SK-N-MC (cell line): ENCODE measurements at places on chromosomes 7 and 10.

DNA sequence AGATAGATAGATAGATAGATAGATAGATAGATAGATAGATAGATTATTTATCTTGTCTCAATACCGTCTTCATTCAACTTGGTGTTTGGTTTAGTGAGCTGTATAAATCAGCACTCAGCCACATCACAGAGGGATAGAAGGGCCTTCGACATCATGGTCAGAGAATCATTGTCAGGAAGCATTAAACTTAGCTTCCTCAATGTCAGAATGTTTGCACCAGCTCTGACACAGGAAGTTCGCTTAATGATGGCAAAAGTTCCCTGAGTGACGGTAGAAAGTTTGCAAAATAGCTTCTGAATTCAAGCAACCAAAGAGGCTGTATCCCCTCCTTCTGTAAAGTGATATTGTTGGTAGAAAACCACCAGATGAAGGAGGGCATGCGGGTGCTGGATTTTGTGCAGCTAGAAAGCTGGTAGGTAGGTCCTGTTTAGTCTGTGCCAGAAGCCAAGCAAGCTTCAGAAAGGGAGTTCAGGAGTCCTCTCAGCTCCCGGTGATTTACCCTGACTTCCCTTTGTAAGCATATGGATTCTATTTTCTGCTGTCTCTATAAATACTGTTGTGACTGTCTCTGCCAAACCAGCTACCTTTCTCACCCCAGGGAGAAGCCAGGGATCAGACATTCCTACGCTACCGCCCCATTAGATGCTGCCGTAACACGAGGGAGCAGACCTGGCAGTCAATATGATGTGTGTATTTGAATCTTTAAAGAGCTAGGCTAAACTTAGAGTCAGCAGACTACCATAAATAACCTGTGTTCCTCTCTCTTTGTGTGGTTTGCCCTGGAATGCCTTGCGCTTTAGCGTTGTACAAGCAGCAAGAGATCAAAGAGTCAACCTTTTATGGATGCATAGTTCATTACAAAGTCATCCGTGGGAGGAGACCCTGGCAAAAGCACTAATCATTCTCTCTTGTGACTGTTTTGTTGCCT lies 200.5 kb upstream of the KIAA1217 start:
- no peak for DNase-seq

DNA sequence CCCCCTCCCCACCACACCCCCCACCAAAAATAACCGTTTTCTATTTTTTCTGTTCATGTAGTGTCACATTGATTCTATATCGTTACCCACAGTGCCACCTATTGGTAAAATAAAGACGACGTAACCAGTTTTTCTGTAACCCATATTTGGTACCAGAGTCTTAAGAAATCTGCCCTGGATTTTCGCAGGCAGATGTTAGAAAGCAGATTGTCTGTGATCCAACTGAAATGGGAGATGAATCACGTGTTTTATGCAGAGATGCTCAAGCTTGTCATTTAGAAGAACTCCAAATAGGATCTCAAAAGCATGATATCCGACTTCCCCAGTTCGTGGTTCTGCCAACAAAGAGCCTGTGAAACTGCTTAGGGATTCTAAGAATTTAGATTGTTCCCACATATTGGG lies 261.1 kb upstream of the CSTF2T start:
- no peak for DNase-seq

- DNase-seq, result no peak
Measured at GRCh38 chr10:86360657-86361056, 5.9 kb downstream of the GRID1 start.

DNA sequence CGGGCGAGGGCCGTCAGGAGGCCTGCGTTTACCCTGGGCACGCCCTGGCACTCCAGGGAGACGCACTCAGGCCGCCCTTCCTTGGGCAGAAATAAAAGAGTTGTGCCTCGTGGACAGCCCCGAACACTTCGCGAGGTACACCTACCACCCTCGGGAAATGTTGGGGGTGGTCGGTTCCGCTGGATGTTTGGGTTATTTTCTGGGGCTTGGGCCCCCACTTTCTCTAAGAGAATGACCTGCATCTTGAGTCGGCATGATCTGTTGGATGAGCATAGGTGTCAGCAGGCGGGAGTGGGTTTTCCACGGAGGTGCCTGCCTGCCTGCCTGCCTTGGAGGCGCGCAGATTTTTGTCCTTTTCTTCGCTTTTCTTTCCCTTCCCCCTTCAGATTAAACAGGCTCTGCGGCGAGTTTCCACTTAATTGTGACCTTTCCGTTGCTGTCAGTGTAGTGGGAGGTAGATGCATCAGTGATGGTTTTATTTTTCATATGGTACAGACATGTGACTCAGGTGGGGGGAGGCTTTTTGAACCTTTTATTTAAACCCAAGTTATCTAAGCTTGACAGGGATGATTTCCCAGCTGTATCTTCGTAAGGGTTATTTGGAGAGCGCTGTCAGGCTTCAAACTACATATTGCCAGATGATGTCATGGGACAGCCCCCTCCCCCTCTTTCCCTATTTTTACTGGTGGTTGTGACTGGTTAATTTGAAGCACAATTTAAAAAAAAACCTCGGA lies 661 bp downstream of the HECTD2 start:
- DNase-seq, result no peak

DNA sequence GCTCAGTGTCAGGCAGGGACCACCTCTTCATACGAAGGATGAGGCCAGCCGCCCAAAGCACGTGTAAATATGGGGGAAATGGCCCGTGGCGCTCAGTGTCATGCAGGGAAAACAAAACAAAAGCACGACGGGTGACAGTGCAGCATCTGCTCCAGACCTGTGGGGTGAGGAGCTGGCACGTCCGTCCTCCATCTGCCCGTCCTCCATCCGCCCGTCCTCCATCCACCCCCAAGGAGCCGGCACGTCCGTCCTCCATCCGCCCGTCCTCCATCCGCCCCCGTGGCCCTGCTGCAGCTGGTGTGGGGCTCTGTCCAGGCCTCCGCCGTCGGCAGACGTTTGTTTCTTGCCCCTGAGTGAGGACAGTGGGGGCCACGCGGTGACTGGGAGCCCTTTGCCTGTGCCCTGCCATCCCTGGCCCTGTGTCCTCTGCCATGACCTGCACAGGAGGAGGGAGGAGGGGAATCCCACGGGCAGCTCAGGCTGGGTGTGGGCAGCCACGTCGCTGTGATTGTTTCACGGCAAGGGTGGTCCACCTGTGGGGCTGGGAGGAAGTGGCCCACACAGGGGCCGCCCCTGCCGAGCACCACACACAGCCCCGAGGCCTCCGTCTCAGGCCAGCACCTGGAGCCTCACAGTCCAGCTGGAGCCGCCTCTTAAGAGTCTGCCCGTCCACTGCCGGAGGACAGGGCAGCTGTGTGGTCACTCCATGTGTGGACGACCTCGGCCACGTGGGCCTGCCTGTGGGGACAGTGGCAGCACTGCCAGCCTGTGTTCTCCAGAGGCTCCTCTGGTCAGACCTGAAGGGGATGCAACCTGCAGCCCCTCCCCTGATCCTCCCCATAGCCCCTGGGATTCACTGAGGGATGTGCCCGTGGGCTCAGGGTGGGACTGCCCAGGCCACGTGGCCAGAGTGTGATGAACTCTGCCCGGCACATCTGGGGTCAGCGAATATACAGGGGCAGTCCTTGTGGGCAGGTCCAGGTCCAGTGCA lies 38.2 kb upstream of the DPYSL4 start:
- DNase-seq, result no peak

DNA sequence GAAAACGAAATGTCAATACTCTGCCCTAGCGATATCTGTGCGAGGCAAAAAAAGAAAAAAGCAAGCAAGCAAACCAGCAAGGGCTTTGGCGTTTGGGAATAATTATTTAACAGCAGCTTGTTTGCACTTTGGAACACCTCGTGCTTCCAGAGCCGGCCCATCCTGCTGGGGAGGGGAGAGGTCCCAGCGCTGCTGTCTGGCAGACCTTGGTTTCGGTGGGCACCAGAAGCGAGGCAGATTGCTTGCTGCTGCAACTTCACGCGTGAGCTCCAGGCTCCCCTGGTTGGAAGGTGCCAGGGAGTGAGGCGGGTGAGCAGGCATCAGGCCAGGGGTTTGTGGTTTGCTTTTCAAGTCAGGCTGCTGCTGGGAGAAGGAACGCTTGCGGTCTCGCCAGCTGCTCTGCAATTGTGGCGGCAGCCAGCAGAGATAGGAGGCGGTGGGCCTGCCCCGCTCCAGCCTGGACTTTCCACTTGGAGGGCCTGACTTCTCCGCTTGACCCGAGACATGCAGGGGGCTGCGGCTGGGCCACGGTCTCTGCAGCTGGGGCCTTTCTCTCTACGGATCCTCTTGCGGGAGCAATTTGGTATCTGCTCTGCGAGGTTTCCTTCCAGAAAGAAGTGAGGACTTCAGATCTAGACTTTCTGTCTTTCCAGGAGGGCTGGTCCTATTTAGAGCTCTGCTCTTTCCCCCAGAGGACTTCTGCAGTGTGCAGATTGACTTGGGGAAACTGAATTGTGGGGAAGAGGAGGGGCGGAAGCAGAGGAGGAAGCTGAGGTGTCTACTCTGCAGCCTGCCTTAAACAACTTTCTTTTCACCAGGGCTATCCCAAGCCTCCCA lies 131.4 kb downstream of the PRPF18 start:
- DNase-seq, result no peak
